ENCODE measurements at places on chromosomes 4 and X.

- H3K4me1 ChIP-seq, result no peaks in the 10 kb centered on the region
- H3K4me3 ChIP-seq, result no peak overlapping the region
- DNase-seq, result no peak
- H3K27ac ChIP-seq, result no peak overlapping the region
- no peaks in the 10 kb centered on the region for H3K27me3 ChIP-seq
These were observed 761.8 kb downstream of the FAM133A start for GRCh38 chrX:94435799-94436198.

DNA sequence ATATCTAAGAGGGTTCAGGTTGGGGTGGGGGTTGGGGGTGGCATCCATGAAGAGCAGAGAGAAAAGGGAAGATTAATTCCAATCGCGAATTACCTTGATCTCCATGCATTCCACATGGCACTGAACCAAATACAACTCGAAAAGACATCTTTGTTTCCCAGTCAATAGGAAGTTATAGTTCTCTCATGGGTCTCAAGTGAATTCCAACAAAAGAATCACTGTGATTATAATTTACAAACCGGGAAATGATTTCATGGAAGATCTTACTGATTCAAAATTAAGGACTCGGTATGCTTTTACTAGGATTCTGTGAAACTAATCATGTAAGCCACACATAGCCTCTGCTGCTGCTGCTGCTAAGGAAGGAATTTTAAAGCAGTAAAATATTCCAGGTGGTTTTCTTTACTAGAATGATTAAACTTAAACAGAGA lies 26.6 kb upstream of the AMELX start:
- no peaks in the 10 kb centered on the region for H3K36me3 ChIP-seq
- no peak for DNase-seq
- H3K4me1 ChIP-seq, result no peaks in the 10 kb centered on the region
- H3K27me3 ChIP-seq, result no peaks in the 10 kb centered on the region
- H3K27ac ChIP-seq, result no peak overlapping the region

- no peak for DNase-seq
- no peaks in the 10 kb centered on the region for H3K27me3 ChIP-seq
- H3K36me3 ChIP-seq, result no peaks in the 10 kb centered on the region
- no peak overlapping the region for H3K27ac ChIP-seq
- H3K4me3 ChIP-seq, result no peak overlapping the region
These were observed 218.5 kb downstream of the PRR32 start for GRCh38 chrX:127038065-127038464.

DNA sequence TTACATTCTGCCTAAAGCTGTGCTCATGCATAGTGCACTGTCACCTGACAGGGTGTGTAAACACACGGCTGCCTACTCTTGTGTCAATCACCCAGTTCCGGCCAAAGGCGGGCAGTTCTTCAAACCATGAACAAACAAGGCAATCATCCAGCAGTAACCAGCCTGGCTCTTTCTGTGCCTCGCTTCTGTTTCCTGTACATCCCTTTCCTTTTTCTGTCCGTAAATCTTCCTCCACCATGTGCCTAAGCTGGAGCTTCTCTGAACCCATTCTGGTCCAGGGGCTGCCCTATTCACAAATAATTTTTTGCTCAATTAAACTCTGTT lies 60.8 kb upstream of the CBR4 start:
- no peak for DNase-seq
- no peak overlapping the region for H3K27ac ChIP-seq
- no peaks in the 10 kb centered on the region for H3K27me3 ChIP-seq
- H3K4me3 ChIP-seq, result no peak overlapping the region

GRCh38 chr4:159279084-159279483 lies 176.2 kb downstream of the RAPGEF2 start:
- H3K36me3 ChIP-seq, result peaks cover 12% of the 10 kb centered on the region
- no peak for DNase-seq
- no peaks in the 10 kb centered on the region for H3K27me3 ChIP-seq

DNA sequence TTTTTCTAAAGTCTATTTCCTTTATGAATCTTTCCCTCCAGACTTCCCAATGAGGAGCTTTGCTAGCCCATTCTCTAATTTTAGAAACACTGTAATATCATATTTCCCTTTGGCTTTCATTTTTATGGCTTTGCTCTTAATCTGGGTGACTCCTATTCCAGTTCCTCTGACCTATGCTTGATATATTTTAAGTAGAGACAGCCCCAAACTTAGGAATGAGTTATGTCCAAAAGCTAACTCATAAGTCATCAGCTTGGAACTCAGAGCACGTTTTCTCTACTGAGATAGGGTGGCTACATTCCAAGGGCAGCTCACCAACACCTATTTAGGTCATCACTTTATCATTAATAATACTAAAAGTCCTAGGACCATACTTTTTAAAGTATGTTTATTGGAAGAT lies 77.8 kb downstream of the OR13H1 start:
- no peak for DNase-seq
- H3K27ac ChIP-seq, result no peak overlapping the region
- H3K4me3 ChIP-seq, result no peak overlapping the region
- peaks cover 4% of the 10 kb centered on the region for H3K27me3 ChIP-seq
- no peaks in the 10 kb centered on the region for H3K36me3 ChIP-seq
- H3K4me1 ChIP-seq, result no peaks in the 10 kb centered on the region

DNA sequence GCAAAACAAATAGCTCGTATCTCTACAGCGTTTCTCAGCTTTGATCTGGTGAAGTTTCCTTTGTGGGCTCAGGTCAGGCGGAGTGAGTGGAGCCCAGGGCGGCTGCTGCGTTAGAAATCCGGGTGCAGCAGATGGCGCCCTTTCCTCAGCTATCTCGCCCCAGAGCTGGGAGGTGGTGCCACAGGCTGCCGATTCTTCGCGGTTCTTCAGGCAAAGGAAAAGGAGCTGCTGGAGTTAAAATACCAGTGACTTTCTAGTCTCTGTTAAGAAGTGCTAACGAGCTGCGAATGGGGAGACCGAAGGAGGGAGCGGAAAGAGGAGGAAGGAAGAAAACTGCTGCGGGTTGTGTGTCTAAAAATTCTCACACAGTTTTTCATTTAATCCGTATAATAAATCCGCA lies 114.6 kb downstream of the CPE start:
- peak overlapping the region; percentile 42 for H3K4me3 ChIP-seq
- H3K4me1 ChIP-seq, result peaks cover 3% of the 10 kb centered on the region
- no peak overlapping the region for H3K27ac ChIP-seq
- DNase-seq, result peak; percentile 74

GRCh38 chrX:3271183-3271833 lies 75.1 kb downstream of the MXRA5 start:
- H3K27me3 ChIP-seq, result no peaks in the 10 kb centered on the region
- no peak overlapping the region for H3K4me3 ChIP-seq
- no peaks in the 10 kb centered on the region for H3K4me1 ChIP-seq

GRCh38 chr4:185305979-185306442 lies 89.7 kb downstream of the LRP2BP start:
- H3K36me3 ChIP-seq, result peaks cover 5% of the 10 kb centered on the region
- no peaks in the 10 kb centered on the region for H3K27me3 ChIP-seq
- no peak overlapping the region for H3K27ac ChIP-seq
- no peak for DNase-seq

DNA sequence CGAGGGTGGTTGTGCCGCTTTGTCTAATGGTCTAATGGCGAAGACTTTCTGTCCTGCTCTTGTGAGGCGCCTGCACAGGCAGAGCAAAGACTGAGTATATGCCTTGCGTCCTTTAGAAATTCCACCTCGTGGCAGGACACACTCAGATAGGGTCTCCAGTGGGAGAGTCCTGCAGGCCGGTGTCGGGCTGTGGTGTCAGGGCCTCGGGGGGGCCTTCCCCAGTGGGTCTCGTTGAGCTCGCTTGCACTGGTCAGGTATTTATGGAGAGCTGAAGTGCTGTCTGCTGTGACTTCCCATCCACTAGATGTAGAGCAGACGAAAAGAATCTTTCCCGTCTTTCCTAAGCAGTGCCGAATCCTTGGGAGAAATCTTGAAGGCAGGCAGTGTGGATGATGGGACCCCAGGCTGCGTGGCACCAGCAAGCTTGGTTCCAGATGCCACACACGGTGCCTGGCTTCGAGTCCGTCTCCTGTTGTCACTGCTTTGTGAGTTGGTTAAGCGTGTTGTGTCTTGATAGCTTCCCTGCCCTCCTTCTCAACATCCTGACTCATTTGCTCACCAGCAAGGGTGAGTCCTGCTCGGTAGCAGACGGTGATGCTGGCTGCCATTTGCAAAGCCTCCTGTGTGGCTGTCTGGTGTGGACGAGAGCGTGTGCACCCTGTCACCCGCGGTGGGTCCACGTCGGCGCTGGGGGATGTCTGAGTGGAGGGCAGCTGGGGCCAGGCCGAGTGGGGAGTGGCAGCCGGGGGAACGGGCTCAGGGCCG lies 20.5 kb downstream of the MAEA start:
- H3K27ac ChIP-seq, result peak overlapping the region; percentile 49
- H3K4me3 ChIP-seq, result peak overlapping the region; percentile 17
- H3K4me1 ChIP-seq, result peaks cover 50% of the 10 kb centered on the region
- H3K27me3 ChIP-seq, result no peaks in the 10 kb centered on the region
- peaks cover 25% of the 10 kb centered on the region for H3K36me3 ChIP-seq

DNA sequence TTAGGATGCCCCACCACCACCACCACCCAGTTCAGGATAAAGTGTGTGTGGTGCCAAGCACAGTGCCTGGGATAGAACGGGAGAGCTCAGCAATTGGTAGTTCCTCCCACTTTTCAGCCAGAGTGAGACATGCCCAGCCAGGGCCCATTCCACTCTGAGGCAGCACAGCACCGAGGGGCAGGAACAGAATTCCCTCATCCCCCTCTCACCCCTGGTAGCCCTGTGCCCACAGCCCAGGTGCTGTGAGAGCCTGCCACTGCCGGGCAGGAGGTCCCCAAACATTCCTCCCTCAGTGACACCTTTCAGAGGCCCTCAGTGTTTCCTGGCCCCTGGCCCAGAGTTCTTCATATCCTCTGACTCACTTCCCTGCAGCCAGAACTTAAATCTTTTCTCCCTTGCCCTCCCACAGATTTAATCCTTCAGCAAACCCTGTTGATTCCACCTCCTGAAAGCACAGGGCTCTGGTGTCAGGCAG lies 8.1 kb downstream of the RIPPLY1 start:
- H3K4me1 ChIP-seq, result no peaks in the 10 kb centered on the region
- H3K27ac ChIP-seq, result no peak overlapping the region
- H3K4me3 ChIP-seq, result no peak overlapping the region
- H3K36me3 ChIP-seq, result no peaks in the 10 kb centered on the region
- no peaks in the 10 kb centered on the region for H3K27me3 ChIP-seq

GRCh38 chr4:5471691-5472090 lies 236.7 kb downstream of the EVC2 start:
- H3K4me3 ChIP-seq, result no peak overlapping the region
- no peaks in the 10 kb centered on the region for H3K36me3 ChIP-seq
- H3K27me3 ChIP-seq, result no peaks in the 10 kb centered on the region
- H3K4me1 ChIP-seq, result no peaks in the 10 kb centered on the region
- H3K27ac ChIP-seq, result no peak overlapping the region
- DNase-seq, result no peak

- H3K4me3 ChIP-seq, result no peak overlapping the region
- DNase-seq, result no peak
- H3K27me3 ChIP-seq, result no peaks in the 10 kb centered on the region
- H3K36me3 ChIP-seq, result no peaks in the 10 kb centered on the region
These were observed 340.0 kb downstream of the DCAF12L2 start for GRCh38 chrX:125826080-125826479.

GRCh38 chr4:76830612-76830963 lies 67.4 kb downstream of the SOWAHB start:
- H3K27ac ChIP-seq, result no peak overlapping the region
- H3K4me3 ChIP-seq, result no peak overlapping the region
- no peak for DNase-seq
- H3K4me1 ChIP-seq, result no peaks in the 10 kb centered on the region
- peaks cover 2% of the 10 kb centered on the region for H3K27me3 ChIP-seq
- no peaks in the 10 kb centered on the region for H3K36me3 ChIP-seq
